ENCODE measurements at places on chromosomes 3 and 15.

DNA sequence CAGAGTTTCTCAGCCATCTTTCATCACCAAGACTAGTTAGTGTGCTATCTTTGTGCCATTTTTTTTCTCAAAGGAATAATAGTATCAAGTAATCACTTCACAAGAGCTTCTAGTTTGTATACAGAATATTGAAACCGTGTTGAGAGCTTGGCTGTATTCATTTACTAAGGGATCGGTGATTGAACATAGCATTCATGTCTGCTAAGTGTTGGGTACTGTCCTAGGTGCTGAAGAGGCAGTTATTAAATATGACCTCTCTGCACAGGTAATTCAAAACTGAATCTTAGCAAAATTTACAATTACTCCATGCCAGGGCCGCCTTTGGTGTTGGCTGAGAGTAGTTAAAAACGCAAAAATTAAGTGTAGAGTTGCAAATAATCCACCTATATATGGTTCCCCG, 355.3 kb upstream of the RORA start:
- H3K27ac ChIP-seq = no peak overlapping the region
- no peak for DNase-seq
- no peaks in the 10 kb centered on the region for H3K4me1 ChIP-seq

DNA sequence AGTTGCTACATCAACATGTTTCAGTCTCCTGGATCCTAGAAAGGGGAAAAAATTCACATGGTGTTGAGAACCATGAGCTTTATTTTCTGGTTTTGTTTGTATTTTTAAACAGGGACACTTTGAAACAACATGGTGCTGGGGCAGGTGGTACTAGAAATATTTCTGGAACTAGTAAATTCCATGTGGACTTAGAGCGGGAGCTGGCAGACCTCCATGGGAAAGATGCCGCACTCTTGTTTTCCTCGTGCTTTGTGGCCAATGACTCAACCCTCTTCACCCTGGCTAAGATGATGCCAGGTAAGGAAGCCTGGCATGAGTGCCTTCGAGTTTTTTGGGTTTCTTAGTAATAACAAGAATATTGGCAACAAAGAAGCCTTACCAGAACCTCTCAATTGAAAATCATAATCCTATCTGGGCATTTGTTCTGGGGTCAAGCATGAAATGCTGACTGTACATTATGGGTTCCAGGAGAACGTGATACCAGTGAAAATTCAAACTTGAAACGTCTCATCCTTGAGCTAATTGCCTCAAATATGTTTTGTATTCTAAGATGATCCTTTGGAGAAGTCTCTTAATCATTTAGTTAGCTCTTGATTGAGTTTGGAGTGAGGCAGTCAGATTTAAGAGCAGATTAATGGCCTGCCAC, 7.9 kb downstream of the ALAS1 start:
- no peak overlapping the region for H3K27ac ChIP-seq
- H3K4me3 ChIP-seq = no peak overlapping the region
- H3K4me1 ChIP-seq = no peaks in the 10 kb centered on the region
- DNase-seq = no peak
- H3K36me3 ChIP-seq = peaks cover 95% of the 10 kb centered on the region
- H3K27me3 ChIP-seq = no peaks in the 10 kb centered on the region

DNA sequence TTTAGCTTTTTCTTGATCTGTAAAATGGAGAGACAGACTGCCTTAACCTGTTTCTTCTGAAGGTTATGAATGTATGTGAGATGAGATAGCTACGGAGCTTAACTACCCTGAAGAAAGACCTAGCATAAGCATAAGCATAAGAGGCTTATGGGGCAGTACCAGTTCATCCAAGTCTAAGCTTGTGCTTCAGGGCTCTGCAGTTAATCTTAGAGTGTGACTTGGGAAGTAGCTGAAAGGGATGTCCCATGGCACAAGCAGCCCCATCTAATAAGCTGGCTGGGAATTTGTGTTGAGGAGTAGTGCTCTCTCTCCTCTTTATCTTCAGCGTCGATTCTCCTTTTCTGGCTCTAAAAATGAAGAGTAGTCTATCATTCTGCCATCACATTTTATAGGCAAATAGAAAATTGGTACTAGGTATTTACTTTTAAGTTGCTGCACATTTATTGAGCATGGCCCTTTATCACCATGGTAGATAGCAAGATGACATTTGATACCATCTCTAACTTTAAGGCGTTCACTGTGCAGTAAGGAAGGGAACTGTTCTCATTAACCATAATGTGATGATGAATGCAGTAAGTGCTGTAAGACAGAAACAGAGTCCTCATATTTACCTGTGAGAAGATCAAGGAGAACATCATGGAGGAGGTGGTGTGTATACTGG, 174.5 kb upstream of the LRRFIP2 start:
- no peaks in the 10 kb centered on the region for H3K27me3 ChIP-seq
- no peak for DNase-seq
- peaks cover 42% of the 10 kb centered on the region for H3K36me3 ChIP-seq

GRCh38 chr3:65761446-65762234, 277.1 kb downstream of the MAGI1 start:
- H3K4me3 ChIP-seq = no peak overlapping the region
- no peak for DNase-seq
- H3K27ac ChIP-seq = peak overlapping the region; percentile 36
- no peaks in the 10 kb centered on the region for H3K36me3 ChIP-seq
- no peaks in the 10 kb centered on the region for H3K4me1 ChIP-seq
- H3K27me3 ChIP-seq = no peaks in the 10 kb centered on the region

GRCh38 chr3:155639462-155640055, 105.3 kb downstream of the PLCH1 start:
- peaks cover 11% of the 10 kb centered on the region for H3K4me1 ChIP-seq
- no peaks in the 10 kb centered on the region for H3K36me3 ChIP-seq
- no peak overlapping the region for H3K27ac ChIP-seq

- no peak for DNase-seq
- no peaks in the 10 kb centered on the region for H3K27me3 ChIP-seq
- H3K27ac ChIP-seq = no peak overlapping the region
- H3K4me3 ChIP-seq = no peak overlapping the region
- no peaks in the 10 kb centered on the region for H3K36me3 ChIP-seq
- H3K4me1 ChIP-seq = no peaks in the 10 kb centered on the region
These were observed 22.9 kb upstream of the HHATL start for GRCh38 chr3:42725454-42725853.

GRCh38 chr15:85104584-85104983, 122.9 kb downstream of the PDE8A start:
- H3K36me3 ChIP-seq = no peaks in the 10 kb centered on the region
- H3K27ac ChIP-seq = no peak overlapping the region
- H3K27me3 ChIP-seq = no peaks in the 10 kb centered on the region
- H3K4me1 ChIP-seq = no peaks in the 10 kb centered on the region
- no peak for DNase-seq

DNA sequence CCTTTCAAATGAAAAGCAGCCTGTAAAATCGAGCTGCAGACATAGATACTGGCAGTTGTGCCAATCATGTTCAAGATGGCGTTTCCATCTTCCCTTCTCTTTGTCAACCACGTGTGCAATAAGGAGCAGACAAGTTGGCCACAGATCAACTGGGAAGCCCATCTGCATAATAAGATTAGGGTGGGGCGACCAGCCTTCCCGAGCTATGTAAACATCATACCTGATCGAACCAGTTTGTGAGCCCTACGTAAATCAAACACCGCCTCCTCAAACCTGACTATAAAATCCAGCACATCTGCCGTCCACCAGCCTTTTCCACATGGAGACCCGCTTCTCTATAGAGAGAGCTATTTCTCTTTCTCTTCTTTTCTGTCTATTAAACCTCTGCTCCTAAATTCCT, 37.2 kb downstream of the TRIM42 start:
- no peaks in the 10 kb centered on the region for H3K36me3 ChIP-seq
- H3K4me3 ChIP-seq = no peak overlapping the region
- DNase-seq = no peak

- no peak overlapping the region for H3K4me3 ChIP-seq
- no peaks in the 10 kb centered on the region for H3K4me1 ChIP-seq
- H3K36me3 ChIP-seq = peaks cover 37% of the 10 kb centered on the region
- DNase-seq = no peak
These were observed 72.4 kb downstream of the TBL1XR1 start for GRCh38 chr3:177124882-177125281.

- H3K27me3 ChIP-seq = no peaks in the 10 kb centered on the region
- no peaks in the 10 kb centered on the region for H3K36me3 ChIP-seq
- H3K4me3 ChIP-seq = no peak overlapping the region
These were observed 116.1 kb upstream of the KLHL25 start for GRCh38 chr15:85910834-85911233.

- H3K27ac ChIP-seq = no peak overlapping the region
- no peak overlapping the region for H3K4me3 ChIP-seq
- no peaks in the 10 kb centered on the region for H3K36me3 ChIP-seq
- H3K4me1 ChIP-seq = peaks cover 7% of the 10 kb centered on the region
- DNase-seq = peak; percentile 92
These were observed 18.2 kb downstream of the ABTB1 start for GRCh38 chr3:127690823-127691452.

DNA sequence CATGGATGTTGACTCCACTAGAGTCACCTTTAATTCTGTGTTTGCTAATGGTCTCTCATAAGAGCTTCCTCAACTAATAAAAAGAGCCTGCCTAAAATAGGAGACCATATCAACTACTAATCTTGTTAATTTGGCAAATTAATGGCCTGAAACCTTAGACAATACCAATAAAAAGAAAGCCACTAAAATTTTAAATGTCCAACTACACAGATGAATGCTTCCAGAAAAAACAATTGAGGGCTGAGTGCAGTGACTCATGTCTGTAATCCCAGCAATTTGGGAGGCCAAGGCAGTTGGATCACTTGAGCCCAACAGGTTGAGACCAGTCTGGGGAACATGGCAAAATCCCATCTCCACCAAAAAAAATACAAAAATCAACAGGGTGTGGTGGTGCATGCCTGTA, 230.9 kb downstream of the NSUN3 start:
- H3K4me1 ChIP-seq = peaks cover 3% of the 10 kb centered on the region
- DNase-seq = no peak
- H3K4me3 ChIP-seq = peak overlapping the region; percentile 38
- no peaks in the 10 kb centered on the region for H3K36me3 ChIP-seq
- no peak overlapping the region for H3K27ac ChIP-seq
- H3K27me3 ChIP-seq = no peaks in the 10 kb centered on the region

- H3K27me3 ChIP-seq = peaks cover 7% of the 10 kb centered on the region
- H3K4me3 ChIP-seq = no peak overlapping the region
- H3K4me1 ChIP-seq = no peaks in the 10 kb centered on the region
- DNase-seq = peak; percentile 88
- no peak overlapping the region for H3K27ac ChIP-seq
- H3K36me3 ChIP-seq = no peaks in the 10 kb centered on the region
These were observed 94.6 kb upstream of the RASGRF1 start for GRCh38 chr15:79185199-79185598.

GRCh38 chr3:53346514-53346913, 829 bp downstream of the DCP1A start:
- peaks cover 5% of the 10 kb centered on the region for H3K4me1 ChIP-seq
- peaks cover 32% of the 10 kb centered on the region for H3K36me3 ChIP-seq
- no peak overlapping the region for H3K27ac ChIP-seq
- H3K27me3 ChIP-seq = no peaks in the 10 kb centered on the region
- peak overlapping the region; percentile 91 for H3K4me3 ChIP-seq

- H3K4me3 ChIP-seq = no peak overlapping the region
- no peaks in the 10 kb centered on the region for H3K27me3 ChIP-seq
These were observed 237.7 kb downstream of the SUCLG2 start for GRCh38 chr3:67416703-67417102.

DNA sequence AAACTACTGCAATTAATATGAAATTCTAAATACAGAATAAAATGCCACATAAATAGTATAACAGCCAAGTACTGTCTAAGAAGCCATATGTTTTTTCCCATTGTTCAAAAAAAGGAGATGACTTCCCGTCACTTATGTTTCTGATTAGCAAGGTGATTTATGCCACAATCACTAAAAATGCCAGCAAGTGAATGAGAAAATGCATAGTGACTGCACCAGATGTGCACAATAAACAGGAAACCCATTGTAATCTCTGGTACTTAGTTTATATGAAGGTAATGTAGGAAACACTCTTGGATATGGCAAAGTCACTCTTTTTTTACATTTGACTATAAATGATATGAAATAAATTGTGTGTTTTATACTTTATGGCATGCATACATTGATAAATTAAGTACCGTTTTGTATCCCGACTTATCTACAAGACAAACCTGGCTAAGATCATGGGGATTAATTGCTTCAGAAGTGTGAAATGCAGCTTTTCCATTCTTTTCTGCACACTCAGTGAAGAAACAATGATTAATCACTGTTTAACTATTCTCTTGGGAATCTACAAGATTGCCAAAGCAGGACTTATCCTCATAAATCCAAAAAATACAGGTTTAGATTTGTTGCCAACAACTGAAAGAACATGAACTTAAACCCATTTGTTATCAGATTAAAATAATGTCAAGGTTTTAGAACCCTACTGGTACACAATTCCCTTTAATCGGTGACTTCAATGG, 164.5 kb downstream of the TBC1D5 start:
- no peaks in the 10 kb centered on the region for H3K4me1 ChIP-seq
- DNase-seq = no peak
- H3K36me3 ChIP-seq = no peaks in the 10 kb centered on the region
- H3K4me3 ChIP-seq = no peak overlapping the region

DNA sequence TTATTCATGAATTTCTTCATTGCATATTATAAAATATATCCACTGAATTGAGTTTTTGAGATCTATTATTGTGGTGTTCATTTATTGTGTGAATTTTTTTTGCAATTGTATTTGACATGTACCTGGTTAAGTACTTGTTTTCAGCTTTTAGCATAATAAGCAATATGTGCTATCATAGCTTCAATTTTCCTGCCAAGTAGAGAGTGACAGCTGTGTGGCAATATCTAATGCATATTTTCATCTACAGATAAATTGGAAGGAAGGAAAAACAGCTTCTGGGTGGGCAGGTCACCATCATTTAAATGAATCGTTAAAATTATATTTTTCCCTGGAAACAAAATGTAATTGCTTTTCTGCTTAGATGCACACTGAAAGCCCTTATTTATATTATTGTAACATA, 296.9 kb downstream of the EPHA6 start:
- H3K4me3 ChIP-seq = no peak overlapping the region
- H3K36me3 ChIP-seq = no peaks in the 10 kb centered on the region
- no peak for DNase-seq
- H3K27ac ChIP-seq = no peak overlapping the region

DNA sequence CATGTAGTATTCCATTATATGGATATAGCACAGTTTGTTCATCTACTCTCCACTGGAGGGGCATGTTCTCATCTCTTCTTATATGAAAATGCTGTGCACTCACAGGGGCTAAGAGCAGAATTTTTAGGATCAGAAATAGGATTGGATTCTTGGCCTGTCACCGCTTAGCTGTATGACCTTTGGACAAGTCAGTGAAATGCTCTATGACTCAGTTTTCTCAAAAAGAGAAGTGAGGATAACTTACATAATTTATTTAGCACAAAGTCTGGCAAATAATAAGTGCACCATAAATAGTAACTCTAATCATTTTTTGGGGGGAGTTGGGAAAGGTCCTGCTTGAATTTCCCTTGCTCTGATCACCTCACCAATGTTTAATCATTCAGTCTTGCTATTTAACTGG, 103.7 kb upstream of the LRIG1 start:
- DNase-seq = no peak
- peaks cover 5% of the 10 kb centered on the region for H3K4me1 ChIP-seq
- no peak overlapping the region for H3K27ac ChIP-seq
- no peak overlapping the region for H3K4me3 ChIP-seq

Measured in endodermal cell (in vitro differentiated cells).